Activated naive CD4-positive, alpha-beta T cell treated with anti-CD3 and anti-CD28 coated beads for 36 hours (primary cell): ENCODE measurements at places on chromosomes 4 and X. TPM values are rescaled to one million over a fixed set of nuclear protein-coding genes. Genes with fewer than 3 reads are reported as not detected.

The SUPT20HL1 gene
- total RNA-seq, result not detected

The HERC6 gene
- total RNA-seq, result 9.9 TPM

The TMEM31 gene
- total RNA-seq, result not detected

The TRIM61 gene
- total RNA-seq, result 0.67 TPM

The ASB9 gene
- 0.48 TPM for total RNA-seq

The ZCCHC18 gene
- 0.12 TPM for total RNA-seq

The IL21 gene
- total RNA-seq, result 49.9 TPM

The SLC10A4 gene
- total RNA-seq, result not detected

The GABRA4 gene
- total RNA-seq, result not detected

The TMEM271 gene
- not detected for total RNA-seq

The ADGRG4 gene
- not detected for total RNA-seq

The POU3F4 gene
- not detected for total RNA-seq

The HELT gene
- not detected for total RNA-seq

The RNF212 gene
- total RNA-seq, result 2.2 TPM

The SPANXA2 gene
- not detected for total RNA-seq

The AKAP14 gene
- total RNA-seq, result not detected

The ARX gene
- total RNA-seq, result not detected
